Cerebellar nuclear complex (tissue), 1 donor: ENCODE measurements at places on chromosomes 1 and 21.

DNA sequence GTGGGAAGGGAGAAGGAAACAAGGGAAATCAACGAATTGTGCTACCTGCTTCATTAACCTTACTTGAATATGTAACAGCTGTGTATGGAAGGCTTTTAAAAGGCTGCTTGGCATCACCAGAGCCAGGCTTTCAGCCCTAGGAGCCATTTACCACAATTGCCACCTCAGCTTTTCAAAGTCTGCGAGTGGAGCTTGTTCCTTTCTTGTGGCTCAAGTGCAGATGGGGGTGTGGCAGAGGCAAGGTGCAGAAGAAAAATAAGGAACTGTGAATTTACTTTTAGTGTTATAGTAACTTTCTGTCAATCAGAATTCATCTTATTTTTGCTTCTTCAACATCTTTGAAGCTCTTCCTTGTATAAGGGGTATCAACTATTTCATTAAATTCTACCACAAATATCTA, 17.6 kb downstream of the CLCA2 start:
- no peak for DNase-seq

DNA sequence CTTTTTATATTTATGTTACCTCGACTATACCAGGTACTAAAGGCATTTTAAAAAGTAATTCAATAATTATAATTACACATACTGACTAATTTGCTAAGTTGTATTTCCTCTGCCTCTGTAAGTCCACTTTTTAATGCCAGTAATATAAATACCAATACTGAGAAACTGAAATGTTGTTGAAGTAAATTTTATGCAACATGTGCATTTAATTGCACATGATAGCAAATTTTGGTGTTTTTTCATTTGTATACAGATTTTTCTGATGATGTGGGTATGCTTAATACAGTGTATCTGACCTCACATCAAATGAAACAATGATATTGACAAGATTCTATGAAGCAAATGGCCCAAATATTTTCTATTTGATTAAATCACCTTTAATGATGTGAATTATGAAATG, 1531.6 kb downstream of the KCNT2 start:
- DNase-seq: no peak

DNA sequence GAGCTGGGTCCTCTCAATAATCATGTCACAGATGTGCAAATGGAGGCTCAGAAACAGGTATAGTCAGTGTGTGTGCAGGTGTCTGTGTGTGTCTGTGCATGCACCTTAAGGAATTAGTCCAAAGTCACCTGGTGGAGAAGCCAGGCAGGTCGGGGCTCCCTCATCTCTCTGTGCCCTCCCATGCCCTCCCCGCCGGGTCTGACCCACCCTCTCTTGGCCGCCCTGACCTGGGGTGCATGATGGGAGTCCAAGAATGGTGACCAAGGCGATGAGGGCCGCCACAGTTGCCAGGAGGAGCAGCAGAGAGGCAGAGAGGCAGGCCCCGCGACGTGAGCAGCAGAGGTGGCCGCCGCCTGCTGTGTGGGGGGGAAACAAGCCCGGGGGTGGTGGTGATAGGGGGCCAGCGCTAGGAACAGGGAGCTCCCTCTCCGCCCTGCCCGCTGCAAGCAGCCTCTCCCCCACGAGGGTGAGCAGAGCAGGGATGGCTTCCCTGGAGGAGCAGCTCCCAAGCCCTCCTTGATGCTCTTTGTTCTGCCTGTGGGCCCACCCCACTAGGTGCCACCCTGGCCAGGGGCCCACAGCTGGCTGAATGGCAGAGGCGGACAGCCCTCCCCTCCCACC, 3.9 kb downstream of the LDLRAD1 start:
- no peak for DNase-seq

- DNase-seq: peak; percentile 85
These were observed 5.2 kb downstream of the CAPN9 start for GRCh38 chr1:230752407-230752806.

DNA sequence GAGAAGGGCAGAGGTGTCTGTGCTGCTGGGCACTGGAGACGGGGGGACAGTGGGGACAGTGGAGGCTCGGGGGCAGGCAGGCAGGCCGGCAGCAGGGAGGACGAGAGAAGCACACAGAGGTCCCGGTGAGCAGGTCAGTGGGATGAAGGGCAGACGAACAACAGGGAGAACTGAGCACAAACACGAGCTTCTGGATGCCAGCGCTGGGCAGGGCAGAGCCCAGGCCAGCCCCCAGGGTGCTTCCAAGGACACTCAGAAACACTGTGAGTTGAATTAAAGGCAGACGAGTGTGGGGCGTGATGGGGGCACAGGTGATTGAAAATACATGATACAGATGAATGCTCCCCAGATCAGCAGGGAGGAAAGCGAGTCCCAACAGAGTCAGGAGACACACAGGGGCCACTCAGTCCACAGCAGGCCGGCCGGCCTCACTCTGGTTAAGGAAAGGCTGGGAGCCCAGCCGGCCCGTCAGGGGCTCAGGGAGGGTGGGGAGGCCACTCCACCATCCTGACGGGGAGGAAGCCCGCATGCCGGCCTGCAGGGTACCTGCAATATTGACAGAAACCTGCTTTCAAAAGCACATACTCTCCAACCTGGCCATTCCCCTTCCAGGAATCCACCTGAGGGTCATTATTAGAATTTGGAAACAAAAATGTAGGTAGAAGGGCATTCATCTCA, 14.1 kb downstream of the SLC19A1 start:
- DNase-seq: no peak
